Activated T-helper 1 cell treated with anti-CD3 and anti-CD28 coated beads, Interleukin-12 subunit alpha, Interleukin-12 subunit beta, Interleukin-2, Interleukin-4 antibody, amounts not matched to agents 30 ng/mL and 10 ng/mL and 1 ng/mL, durations not matched to agents 14 hours and 24 hours and 36 hours (primary cell): ENCODE measurements at places on chromosomes 11 and 22. TPM values are rescaled to one million over a fixed set of nuclear protein-coding genes. Genes with fewer than 3 reads are reported as not detected.
A peak's percentile ranks its signal among the peaks of the same experiment; 100 is the strongest.

The DGCR2 gene
- total RNA-seq = 23.2 and 24.1 TPM in 2 replicates

The OR51F2 gene
- total RNA-seq = not detected in 2 replicates

The P2RX6 gene
- total RNA-seq = 0.18 and 0.22 TPM in 2 replicates

The MUC2 gene
- not detected in 2 replicates for total RNA-seq

The MALAT1 gene
- 5,323 and 5,421 TPM in 2 replicates for total RNA-seq

The LDHAL6A gene
- not detected in 2 replicates for total RNA-seq

DNA sequence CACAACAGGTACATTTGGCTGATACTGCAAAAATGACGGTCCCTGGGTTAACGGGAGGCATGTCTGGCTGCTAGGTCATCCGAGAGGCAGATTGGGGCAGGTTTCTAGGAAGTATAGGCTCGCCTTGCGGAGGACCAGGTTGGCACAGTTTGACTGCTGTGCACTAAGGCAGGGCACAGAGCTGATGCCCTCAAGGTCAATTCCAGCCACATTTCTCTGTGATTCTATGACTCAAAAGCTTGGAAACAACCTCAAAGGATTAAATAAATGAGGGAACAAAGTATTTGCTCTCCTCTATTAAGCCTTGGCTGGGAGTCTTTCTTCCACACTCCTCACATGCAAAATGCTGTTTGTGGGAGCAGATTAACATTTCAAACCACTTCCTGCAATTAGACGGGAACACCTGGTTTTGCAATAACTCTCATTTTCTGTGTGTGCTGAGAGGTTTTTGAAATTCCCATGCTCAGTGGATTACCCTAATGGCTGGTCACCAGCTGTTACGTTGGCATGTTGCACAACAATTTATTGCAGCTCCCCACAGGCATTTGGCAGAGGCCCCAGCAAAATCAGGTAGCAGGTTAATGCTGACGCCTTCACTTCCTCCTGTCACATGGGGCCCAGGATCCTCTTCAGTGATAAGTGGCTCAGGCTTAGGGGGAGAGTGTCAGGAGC lies 61.0 kb upstream of the PLET1 start:
- DNase-seq = no peak
- H3K27ac ChIP-seq = no peak overlapping the region
- no peaks in the 10 kb centered on the region for H3K36me3 ChIP-seq

- no peaks in the 10 kb centered on the region for H3K4me1 ChIP-seq
- H3K27me3 ChIP-seq = no peaks in the 10 kb centered on the region
- no peaks in the 10 kb centered on the region for H3K36me3 ChIP-seq
- no peak for DNase-seq
- H3K4me3 ChIP-seq = no peak overlapping the region
- H3K27ac ChIP-seq = no peak overlapping the region
These were observed 444.3 kb downstream of the TBC1D22A start for GRCh38 chr22:47206666-47207218.

DNA sequence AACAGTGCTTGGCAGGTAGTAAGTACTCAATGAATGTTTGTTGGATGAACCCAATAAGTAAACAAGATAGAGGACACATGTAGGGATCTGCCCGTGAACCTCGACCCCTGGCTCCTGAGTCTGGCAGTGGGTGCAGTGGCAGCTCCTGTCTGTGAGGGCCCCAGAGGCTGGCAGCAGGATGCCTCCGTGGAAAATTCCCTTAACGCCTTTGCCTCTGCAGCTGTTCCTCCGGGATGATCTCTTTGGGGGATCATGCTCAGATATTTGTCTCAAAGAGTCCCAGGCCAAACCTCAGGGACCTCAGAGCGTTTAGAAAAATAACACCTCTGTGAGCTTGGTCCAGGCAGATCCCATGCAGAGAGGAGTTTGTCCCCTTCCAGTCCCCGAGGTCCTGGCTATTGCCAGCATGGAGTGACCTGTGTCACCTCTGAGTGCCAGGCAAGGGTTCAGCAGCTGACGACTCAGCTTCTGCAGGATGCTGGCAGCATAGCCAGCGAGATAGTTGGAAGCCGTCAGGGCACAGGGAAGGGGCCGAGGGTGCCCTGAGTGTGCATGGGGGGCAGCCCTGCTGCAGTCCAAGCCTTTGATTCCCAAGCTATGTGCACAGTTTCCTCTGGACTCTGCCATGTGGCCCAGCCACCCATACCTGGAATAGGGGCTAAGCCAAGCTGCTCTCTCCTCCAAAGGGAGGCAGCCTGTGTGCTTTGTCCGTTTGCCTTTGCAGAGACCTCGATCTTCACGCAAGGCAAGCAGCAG lies 613 bp upstream of the MCHR1 start:
- peaks cover 31% of the 10 kb centered on the region for H3K4me1 ChIP-seq
- H3K4me3 ChIP-seq = no peak overlapping the region
- no peaks in the 10 kb centered on the region for H3K36me3 ChIP-seq
- no peak for DNase-seq

DNA sequence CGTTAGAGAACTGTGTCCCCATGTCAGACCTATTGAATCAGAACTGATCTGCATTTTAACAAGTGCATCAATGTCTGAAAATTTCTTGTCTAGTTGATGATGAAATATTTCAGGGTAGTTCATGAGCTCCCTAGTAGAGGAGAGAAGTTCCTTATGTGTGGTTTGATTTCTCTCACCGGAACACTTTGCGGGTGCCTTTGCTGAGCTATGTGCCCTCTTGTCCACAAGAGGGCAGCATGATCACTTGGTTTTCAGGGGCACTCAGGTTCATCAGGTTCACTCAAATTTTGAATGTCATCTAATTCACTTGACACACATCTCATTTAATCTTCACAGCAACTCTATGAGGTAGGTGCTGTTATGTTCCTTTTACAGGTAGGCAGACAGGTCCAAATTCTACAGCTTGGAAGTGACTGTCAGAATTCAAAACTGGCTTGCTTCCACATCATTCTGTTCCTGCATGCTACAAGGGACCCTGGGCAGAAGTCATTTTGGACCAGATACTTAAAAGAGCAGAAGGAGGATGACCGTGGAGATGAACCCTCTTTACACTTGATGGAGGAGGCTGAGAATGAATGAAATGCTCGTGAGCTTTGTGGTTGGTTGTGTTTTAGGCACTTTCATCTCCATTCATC lies 55.6 kb downstream of the P4HA3 start:
- peak; percentile 35 for DNase-seq
- no peak overlapping the region for H3K4me3 ChIP-seq
- peaks cover 21% of the 10 kb centered on the region for H3K36me3 ChIP-seq
- H3K27ac ChIP-seq = no peak overlapping the region

DNA sequence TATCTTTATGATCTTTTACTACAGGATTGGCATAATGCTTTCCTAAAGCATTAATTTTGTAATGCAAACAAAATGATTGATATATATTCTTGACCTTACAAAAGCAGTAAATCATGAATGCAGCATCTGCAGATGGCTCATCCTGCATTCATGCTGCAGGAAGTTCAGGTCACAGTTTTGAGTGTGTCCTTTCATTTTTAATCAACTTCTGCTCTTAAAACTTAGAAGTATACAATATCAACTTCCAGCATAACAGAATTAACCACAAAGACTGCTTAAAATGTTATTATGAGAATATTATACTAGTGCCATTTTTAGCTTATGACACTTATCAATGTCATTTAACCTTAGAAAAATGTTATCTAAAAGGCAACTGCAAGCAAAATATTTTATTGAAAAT lies 54.0 kb downstream of the SLC36A4 start:
- no peaks in the 10 kb centered on the region for H3K27me3 ChIP-seq
- no peak overlapping the region for H3K27ac ChIP-seq
- peaks cover 8% of the 10 kb centered on the region for H3K4me1 ChIP-seq
- no peak overlapping the region for H3K4me3 ChIP-seq
- H3K36me3 ChIP-seq = no peaks in the 10 kb centered on the region

GRCh38 chr22:46758867-46759290 lies 3.6 kb upstream of the TBC1D22A start:
- H3K27ac ChIP-seq = no peak overlapping the region
- H3K27me3 ChIP-seq = no peaks in the 10 kb centered on the region
- peak; percentile 33 for DNase-seq

DNA sequence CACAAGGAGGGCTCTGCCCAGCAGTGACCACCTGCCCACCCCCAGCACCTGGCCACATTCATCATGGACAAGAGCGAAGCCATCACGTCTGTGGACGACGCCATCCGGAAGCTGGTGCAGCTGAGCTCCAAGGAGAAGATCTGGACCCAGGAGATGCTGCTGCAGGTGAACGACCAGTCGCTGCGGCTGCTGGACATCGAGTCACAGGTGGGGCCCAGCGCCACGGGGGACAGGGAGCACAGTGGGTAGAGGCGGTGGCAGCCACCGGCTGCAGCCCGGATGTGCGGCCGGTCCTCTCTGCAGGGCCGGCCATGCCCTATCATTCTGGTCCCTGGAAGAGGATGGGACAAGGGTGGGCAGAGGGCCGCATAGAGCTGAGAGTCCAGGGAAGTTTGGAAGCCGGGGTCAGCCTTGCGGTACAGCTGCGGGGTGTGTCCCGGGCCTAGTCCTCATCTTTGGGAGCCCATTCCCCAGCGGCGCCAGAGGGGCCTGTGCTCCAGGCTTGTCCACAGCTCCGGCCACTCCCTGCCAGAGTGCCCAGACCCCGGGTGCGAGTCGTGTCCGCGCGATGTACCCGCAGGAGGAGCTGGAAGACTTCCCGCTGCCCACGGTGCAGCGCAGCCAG lies 14.1 kb downstream of the EPS8L2 start:
- no peak overlapping the region for H3K27ac ChIP-seq
- H3K27me3 ChIP-seq = peaks cover 37% of the 10 kb centered on the region
- H3K4me3 ChIP-seq = peak overlapping the region; percentile 53
- peaks cover 3% of the 10 kb centered on the region for H3K36me3 ChIP-seq
- DNase-seq = no peak
- peaks cover 8% of the 10 kb centered on the region for H3K4me1 ChIP-seq

- DNase-seq = no peak
- peaks cover 2% of the 10 kb centered on the region for H3K27me3 ChIP-seq
- no peaks in the 10 kb centered on the region for H3K36me3 ChIP-seq
These were observed 12.5 kb upstream of the PTPRJ start for GRCh38 chr11:47967577-47968525.

GRCh38 chr11:10426475-10426874 lies 28.6 kb upstream of the AMPD3 start:
- no peaks in the 10 kb centered on the region for H3K4me1 ChIP-seq
- no peak overlapping the region for H3K27ac ChIP-seq
- no peak for DNase-seq
- no peaks in the 10 kb centered on the region for H3K36me3 ChIP-seq
- peaks cover 40% of the 10 kb centered on the region for H3K27me3 ChIP-seq

- peaks cover 6% of the 10 kb centered on the region for H3K36me3 ChIP-seq
- H3K27me3 ChIP-seq = peaks cover 6% of the 10 kb centered on the region
- no peak overlapping the region for H3K27ac ChIP-seq
These were observed 10.1 kb downstream of the CBX6 start for GRCh38 chr22:38861927-38862326.
